ENCODE measurements at places on chromosomes 7 and 10.
A peak's percentile ranks its signal among the peaks of the same experiment; 100 is the strongest.

GRCh38 chr10:71264345-71265200 is 52.2 kb downstream of the UNC5B start:
- no peak for DNase-seq

DNA sequence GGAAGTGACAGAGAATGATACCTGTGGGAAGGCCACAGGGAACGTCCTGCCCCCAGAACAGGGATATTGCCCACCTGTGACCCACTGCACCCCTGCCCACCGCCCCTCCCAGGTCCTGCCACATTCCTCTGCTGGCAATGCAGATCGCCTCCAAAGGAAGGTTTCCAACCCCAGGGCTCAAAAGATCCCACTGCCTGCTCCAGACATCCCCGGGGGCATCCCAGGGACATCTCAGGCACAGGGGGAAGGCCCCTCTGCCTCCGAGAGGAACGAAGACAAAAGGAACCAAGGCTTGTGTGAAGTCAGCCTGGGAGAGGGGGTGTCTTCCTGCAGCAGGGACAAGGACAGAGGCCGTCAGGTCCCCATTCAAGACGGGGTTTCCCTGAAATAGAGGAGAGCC is 28.5 kb downstream of the NUDT1 start:
- no peak for DNase-seq

GRCh38 chr7:157411580-157411979 is 74.8 kb downstream of the DNAJB6 start:
- peak; percentile 78 for DNase-seq

GRCh38 chr10:80167471-80168161 is 35.1 kb downstream of the PLAC9 start:
- DNase-seq = no peak

DNA sequence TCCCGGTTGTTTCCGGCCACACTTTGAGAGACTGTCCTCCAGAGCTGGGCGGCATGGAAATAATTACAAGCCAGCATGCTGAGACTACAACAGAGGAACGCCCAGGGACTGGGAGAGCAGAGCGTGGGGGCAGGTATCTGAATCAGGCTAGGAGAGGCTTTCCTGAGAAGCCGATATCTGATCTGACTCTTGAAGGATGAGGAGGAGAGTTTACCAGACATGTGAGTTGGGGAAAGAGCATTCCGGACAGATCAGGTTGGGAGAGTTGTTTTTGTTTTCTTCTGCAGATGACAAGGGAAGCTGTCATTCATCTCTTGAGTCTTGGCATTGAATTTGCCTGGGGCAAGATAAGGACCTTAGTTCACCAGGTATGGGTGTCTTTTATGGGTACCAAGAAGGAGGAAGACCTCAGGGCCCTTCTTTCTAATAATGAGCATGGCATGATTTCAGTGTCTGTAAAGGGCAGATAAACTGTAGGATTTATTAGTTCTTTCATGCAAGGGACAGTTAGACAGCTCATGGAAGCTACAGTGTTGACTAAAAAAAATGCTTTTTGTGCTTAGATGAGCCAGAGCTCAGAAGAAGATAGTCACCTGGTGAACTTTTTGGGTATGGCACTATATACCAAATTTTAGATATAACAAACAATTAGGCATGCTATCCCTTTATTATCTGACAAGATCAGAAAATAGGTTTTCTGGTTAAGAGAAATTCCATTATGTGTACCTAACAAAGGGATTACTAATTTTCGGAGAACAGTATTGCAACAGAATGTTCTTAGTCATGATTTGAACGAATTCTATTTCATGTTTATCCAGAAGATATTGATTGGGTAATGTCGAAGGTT is 36.2 kb downstream of the WBP1L start:
- no peak for DNase-seq

DNA sequence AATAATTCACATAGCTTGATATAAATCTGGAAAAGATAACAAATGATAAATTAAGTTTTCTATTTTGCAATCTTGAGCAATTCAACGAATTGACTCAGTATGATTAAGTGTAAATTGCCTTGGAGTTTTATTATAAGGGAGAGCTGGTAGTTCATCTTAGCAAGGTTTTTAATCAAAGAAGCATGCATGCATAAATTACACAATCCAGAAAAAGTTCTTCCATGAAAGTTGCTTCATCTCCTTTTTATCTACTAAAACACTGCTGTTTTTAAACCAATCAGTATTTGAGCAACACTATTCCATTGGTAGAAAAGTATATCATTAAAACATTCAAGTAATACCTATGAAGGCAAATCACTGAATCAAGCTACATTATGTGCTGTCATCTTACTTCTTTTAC is 47.6 kb downstream of the POT1 start:
- DNase-seq = no peak

GRCh38 chr10:95840121-95840520 is 67.7 kb upstream of the CC2D2B start:
- no peak for DNase-seq

DNA sequence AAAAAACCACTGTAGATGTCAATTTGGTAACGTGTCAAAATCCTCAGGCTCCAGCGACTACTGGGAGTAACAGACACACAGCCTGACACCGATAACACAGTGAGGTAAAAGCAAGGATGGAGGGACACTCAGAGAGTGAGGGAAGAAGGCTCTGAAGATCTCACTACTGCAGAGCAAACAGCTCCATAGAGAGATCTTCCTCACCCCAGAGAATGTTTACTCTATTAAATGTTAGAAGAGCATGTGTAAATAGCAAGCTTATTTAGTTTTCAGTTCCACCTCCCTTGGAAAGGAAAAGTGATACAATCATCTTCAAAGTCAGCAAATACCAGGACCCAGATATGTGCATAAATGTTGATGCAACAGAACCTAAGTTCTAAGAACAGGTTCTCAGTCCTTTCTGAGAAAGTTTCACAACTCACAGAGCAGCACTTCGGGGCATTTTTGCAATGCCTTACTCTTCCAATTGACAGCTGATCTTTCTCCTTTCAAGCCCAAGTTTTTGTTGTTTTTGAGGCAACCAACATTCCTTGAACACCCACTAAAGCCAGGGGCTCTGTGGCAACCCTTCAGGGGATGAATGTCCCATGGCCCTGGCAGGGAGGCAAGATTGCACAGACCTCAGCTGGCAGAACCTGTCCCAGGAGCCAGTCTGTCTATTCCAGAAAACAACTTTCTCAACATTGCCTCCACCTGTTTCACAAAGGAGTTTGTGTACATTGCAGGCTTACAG is 177.4 kb downstream of the SFMBT2 start:
- DNase-seq = no peak

GRCh38 chr10:24360282-24361127 is 151.6 kb downstream of the KIAA1217 start:
- DNase-seq = peak; percentile 61

DNA sequence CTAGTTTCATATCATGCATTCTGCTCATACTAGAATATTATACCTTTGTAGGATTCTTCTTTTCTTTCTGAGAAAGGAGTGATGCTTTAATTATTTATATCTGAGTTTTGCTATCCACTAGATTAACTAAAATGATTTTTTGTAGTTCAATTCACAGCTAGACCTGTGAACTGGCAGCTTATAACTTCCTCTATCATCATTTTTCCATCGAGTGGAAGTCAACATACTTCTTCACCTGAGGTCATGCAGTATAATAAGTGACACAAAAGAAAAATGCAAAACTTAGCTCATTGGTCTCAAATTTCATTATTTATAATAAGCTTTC is 8.0 kb downstream of the LRRN3 start:
- DNase-seq = no peak

DNA sequence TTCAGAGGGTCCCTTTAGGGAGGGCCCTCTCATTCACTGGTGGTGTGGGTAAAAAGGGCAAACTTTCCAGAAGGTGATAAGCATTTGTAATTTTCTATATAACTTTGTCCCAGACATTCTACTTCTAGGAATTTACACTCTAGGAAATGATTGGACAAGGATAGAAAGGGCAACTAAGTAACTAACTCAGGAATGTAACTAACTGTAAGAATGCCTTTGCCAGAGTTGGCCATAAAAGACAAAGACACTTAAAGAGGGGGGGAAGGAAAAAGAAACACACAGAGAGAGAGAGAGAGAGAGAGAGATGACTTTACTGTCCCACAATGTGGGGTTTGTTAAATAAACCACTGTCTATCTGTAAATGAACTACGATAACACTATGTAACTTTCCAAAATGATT is 38.5 kb upstream of the ITPRID1 start:
- no peak for DNase-seq

GRCh38 chr10:112030431-112030830 is 153.1 kb downstream of the GPAM start:
- no peak for DNase-seq

DNA sequence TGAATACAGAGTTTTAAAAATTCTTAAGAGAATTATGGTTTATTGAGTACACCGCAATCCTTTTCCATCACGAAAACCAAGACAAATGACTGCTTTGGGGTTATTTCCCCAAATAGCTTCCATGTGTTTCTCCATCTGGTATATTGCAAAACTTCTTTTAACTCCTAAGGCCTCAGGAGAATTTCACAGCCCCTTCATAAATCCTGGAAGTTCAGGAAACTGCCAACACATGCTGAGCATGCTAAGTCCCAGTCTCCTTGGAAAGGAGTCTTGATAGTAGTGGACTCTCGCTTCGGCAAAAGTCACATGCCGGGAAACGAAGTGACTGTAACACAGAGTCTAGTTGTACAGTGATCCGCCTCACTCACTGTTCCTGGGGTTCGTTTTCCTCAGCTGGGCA is 88.1 kb upstream of the RSU1 start:
- no peak for DNase-seq

DNA sequence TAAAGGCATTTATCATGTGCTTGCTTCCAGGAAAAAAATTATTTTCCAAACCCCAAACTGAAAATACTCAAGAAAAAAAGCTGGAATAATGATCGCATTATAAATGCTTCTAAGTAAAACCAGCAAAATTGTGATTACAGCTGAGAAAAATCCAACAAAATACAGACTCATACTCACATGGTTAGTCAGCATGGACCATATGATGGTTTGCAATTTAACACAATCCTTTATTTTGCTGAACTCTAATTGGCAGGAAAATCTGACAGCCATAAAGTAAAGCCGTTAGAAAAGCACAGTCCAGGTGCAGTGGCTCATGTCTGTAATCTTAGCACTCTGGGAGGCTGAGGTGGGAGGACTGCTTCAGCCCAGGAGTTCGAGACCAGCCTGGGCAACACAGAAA is 59.6 kb downstream of the BRI3 start:
- no peak for DNase-seq

Measured in activated CD4-positive, alpha-beta memory T cell treated with anti-CD3 and anti-CD28 coated beads for 36 hours (primary cell).